ENCODE measurements at places on chromosomes 3 and 15. TPM values are rescaled to one million over a fixed set of nuclear protein-coding genes. Genes with fewer than 3 reads are reported as not detected.

DNA sequence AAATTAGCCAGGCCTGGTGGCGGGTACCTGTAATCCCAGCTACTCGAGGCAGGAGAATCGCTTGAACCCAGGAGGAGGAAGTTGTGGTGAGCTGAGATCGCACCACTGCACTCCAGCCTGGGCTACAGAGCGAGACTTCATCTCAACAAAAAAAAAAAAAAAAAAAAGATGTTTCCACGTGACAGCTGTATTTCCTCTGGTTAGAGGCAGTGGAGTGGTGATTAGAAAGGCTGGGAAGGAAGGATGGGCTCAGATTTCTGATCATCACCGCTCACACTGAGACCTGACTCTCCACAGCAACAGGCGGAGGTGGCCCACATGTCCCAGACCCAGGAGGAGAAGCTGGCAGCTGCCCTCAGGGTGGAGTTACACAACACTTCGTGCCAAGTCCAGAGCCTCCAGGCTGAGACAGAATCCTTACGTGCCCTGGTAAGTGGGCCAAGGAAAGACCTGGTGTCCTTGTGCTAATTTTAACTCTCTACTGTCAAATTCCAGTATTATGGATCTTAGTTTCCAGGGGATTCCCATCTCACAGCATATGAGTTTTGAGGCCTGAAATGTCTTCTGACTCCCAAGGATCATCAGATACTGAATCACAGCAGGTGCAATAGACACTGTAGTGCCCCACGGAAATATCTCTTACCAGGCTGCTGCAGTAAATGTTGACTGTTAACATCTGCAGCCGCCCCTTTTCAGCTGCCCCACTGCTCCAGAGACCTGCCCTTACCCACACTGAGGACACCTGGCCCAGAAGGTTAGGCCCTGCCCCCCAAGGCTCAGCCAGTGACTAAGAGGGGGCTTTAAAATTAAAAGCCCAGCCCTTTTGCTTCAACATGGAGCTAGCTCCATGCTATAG is 66.9 kb downstream of the BFSP2 start:
- H3K36me3 ChIP-seq, result no peaks in the 10 kb centered on the region
- no peak for DNase-seq
- no peaks in the 10 kb centered on the region for H3K27me3 ChIP-seq

The AEN gene
- total RNA-seq, result 41.0 TPM

The CCDC39 gene
- total RNA-seq, result not detected

DNA sequence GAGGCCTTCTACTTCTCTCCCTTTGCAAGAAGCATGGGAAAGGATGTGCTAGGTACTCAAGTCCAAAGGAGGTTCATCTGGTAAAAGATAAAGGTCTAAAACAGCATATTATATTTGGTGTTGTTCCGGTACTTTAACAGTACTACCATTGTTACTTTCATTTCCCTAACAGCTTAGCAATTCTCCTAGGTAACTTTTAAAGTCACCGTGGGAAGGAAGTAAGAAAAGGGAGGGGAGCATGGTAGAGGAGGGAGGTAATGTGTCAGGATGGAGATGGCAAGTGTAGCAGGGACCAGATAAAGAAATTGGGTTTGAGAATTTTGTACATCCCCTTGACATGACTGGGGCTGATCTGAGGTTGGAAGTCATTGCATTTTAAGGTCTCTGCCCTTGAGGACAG is 89.4 kb upstream of the SKOR1 start:
- peaks cover 2% of the 10 kb centered on the region for H3K36me3 ChIP-seq
- H3K27me3 ChIP-seq, result no peaks in the 10 kb centered on the region
- peaks cover 18% of the 10 kb centered on the region for H3K4me1 ChIP-seq
- H3K27ac ChIP-seq, result peak overlapping the region; percentile 37

- DNase-seq, result no peak
- H3K27ac ChIP-seq, result no peak overlapping the region
- H3K27me3 ChIP-seq, result peaks cover 35% of the 10 kb centered on the region
- peaks cover 3% of the 10 kb centered on the region for H3K36me3 ChIP-seq
- no peaks in the 10 kb centered on the region for H3K4me1 ChIP-seq
- H3K4me3 ChIP-seq, result no peak overlapping the region
Observed at GRCh38 chr15:94061041-94061440, 170.3 kb upstream of the MCTP2 start.

DNA sequence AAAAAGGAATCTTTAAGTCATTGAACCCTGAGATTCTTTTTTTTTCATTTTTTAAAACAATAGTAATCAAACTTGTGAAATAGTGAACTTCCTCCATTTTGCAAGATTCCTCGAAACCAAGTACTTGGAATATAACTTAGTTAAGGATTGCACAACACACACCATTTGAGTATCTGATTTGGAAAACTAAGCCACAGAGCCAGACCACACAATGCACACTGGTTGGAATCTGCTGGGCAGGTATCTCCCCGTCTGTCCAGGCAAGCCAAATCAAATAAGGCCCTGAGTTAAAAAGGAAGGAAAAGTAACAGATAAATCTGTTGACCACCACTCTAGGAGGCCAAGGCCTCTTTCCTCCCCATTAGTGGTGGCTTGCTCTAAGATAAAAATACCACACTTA is 177.5 kb upstream of the ICE2 start:
- no peaks in the 10 kb centered on the region for H3K27me3 ChIP-seq
- H3K4me1 ChIP-seq, result peaks cover 43% of the 10 kb centered on the region
- no peak overlapping the region for H3K4me3 ChIP-seq
- peak overlapping the region; percentile 83 for H3K27ac ChIP-seq
- no peak for DNase-seq
- no peaks in the 10 kb centered on the region for H3K36me3 ChIP-seq

GRCh38 chr3:188323067-188323842 is 169.3 kb downstream of the LPP start:
- no peaks in the 10 kb centered on the region for H3K27me3 ChIP-seq
- DNase-seq, result no peak
- no peaks in the 10 kb centered on the region for H3K36me3 ChIP-seq
- H3K27ac ChIP-seq, result peak overlapping the region; percentile 93
- peak overlapping the region; percentile 55 for H3K4me3 ChIP-seq

The CHRM5 gene
- total RNA-seq, result not detected

DNA sequence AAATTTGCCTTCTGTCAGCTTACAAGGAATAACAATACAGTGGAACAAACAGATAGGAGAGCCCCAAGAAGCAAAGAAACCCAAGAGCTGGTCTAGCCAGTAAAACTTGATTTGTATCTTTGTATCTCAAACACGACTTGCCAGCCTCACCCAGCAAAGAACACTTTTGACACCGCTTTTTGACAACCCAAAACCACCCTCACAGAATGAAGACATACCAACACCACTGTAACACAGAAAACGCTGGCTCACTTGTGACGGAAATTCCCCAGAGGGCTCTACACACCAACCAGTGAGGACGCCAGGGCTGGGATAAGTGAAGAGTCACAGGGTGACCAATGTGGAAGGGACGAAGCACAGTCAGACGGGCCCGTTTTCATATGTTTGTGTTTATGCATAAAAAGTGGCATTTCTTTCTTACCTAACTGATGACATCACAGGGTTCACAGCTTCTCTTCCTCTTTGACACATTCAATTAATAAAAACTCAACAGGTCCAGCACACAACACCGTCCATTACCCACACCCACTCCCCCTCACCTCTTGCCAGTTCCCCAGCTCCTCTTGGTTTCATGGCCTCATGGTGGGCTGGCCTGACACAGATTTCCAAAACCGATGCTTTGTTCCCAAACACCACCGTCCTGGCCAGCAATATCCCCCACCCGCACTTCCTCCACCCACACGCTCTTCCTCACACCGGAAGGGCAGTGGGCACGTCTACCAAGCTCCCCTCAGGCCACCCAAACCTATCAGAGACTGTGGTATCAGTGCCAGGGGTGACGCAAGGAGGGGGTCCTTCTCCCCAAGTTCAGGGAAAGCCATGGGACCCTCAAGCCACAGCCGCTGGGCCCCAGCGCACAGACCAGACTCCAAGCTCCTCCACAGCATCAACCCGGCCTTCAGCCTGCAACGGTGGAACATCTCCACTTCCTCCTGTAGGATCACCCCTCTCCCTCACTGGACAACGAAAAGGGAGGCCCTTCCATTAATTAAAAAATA is 94.2 kb downstream of the ADAMTS17 start:
- H3K4me3 ChIP-seq, result no peak overlapping the region
- no peak for DNase-seq
- peaks cover 2% of the 10 kb centered on the region for H3K4me1 ChIP-seq
- peaks cover 3% of the 10 kb centered on the region for H3K36me3 ChIP-seq

- H3K4me3 ChIP-seq, result no peak overlapping the region
- H3K4me1 ChIP-seq, result no peaks in the 10 kb centered on the region
Observed at GRCh38 chr3:103825586-103825985, 1390.8 kb downstream of the ZPLD1 start.

DNA sequence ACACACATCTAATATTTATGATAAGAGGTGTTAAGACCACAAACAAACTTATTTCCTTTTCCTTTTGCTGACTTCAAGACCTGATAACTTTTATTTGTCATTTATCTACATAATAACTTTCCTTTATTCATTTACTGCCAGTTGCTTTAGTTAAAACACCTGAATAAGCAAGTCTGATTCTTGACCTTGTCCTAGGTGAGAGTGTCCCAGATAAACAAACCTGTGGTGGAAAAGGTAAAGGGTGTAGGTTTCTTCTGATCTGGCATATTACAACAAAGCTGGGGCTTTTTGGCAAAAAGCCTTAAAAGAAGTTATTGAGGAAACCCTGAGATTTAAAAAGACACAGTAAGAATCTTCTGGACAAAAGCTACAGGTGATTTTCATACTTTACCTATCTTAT is 191.5 kb downstream of the ZBBX start:
- H3K4me3 ChIP-seq, result no peak overlapping the region
- no peak for DNase-seq
- no peaks in the 10 kb centered on the region for H3K27me3 ChIP-seq
- no peaks in the 10 kb centered on the region for H3K4me1 ChIP-seq

- H3K4me3 ChIP-seq, result no peak overlapping the region
- DNase-seq, result no peak
- H3K27me3 ChIP-seq, result no peaks in the 10 kb centered on the region
- no peaks in the 10 kb centered on the region for H3K36me3 ChIP-seq
- peaks cover 4% of the 10 kb centered on the region for H3K4me1 ChIP-seq
Observed at GRCh38 chr15:66962522-66962921, 102.9 kb upstream of the SMAD3 start.

The GNAT1 gene
- total RNA-seq, result 0.10 TPM

DNA sequence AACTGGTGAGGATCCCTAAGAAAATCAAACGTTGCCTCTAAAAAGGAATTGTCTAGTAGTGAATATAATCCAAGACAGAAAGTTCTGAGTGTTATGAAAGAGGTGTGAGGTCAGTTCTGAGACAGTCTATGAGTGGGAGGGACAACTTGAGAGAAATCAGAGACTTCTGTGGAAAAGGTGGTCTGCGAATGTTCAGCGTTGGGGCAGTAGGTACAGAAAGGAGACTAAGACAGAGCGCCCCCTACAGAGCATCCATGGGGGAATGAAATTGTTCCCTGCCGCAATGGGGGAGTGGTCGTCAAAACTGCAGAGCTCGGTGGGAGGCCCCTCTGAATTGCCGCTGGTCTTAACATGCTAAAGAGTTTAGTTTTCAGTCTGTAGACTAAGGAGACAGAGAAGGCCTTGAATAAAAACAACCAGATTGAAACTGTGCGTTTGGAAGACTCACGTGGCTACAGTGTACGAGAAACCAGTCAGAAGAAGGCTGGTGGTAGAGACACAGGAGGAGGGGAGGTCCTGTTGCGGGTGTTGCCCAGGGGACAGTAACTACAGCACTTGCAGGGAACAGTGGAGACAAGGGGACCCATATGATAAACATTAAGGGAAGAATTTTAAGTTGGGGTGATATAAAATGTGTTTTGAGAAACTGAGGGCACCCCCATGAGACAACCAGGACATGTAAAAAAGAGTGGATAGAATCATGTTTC is 6.9 kb downstream of the TNIK start:
- H3K4me3 ChIP-seq, result no peak overlapping the region
- H3K27me3 ChIP-seq, result no peaks in the 10 kb centered on the region
- H3K4me1 ChIP-seq, result peaks cover 48% of the 10 kb centered on the region
- peaks cover 2% of the 10 kb centered on the region for H3K36me3 ChIP-seq
- H3K27ac ChIP-seq, result no peak overlapping the region

The TIMP4 gene
- not detected for total RNA-seq

DNA sequence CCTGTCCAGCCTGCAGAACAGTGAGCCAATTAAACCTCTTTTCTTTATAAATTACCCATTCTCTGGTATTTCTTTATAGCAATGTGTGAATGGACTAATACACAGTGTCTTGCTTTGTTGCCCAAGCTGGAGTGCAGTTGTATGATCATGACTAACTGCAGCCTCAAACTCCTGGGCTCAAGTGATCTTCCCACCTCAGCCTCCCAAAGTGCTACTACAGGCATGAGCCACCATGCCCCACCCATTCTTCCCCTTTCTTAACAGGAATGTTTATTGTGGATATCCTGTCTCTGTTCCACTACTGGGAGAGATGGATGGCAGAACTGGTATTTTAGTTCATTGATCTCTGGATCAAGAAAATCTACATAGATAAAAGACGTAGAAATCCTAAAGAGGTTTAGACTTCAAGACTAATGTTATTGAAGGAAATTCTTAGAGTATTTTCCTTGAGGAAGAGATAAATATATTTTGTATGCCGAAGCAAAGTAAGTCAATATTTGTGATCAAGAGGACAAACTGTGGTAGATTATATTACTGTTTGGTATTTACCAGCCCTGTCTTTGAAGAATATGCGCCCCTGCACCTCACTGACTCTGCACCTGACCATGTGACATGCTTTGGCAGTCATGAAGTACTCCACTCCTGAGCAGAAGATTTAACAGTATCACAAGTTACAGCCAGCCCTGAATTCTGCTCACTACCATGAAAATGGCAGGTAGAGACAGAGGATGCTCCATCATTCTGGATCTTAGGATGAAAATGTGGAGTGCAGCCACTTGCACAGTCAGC is 42.9 kb downstream of the UACA start:
- H3K36me3 ChIP-seq, result no peaks in the 10 kb centered on the region
- DNase-seq, result no peak
- peaks cover 3% of the 10 kb centered on the region for H3K4me1 ChIP-seq
- H3K27ac ChIP-seq, result peak overlapping the region; percentile 41
- H3K27me3 ChIP-seq, result peaks cover 17% of the 10 kb centered on the region
- no peak overlapping the region for H3K4me3 ChIP-seq

DNA sequence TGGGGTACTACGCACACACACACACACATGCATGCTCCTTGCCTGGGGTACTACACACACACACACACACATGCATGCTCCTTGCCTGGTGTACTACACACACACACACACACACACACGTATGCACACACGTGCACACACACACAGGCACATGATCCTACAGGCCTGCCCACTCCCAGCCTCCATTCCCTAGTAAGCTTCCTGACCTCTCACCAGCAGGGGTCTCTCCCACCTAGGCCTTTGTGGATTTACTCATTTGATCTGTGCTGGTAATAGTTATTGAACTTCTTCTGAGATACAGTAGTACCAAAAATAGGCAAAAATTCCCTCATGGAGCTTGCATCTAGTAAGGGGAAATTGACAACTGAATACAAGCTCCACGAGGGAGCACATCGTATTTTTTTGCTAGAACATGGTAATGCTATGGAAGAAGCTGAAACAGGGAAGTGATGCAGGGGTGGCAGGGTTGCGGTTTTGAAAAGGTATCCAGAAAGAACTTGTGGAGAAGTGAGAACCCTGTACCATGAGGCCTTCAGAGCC is 19.1 kb downstream of the TTC21A start:
- H3K4me3 ChIP-seq, result no peak overlapping the region
- no peaks in the 10 kb centered on the region for H3K36me3 ChIP-seq
- H3K27me3 ChIP-seq, result no peaks in the 10 kb centered on the region
- H3K27ac ChIP-seq, result no peak overlapping the region
- H3K4me1 ChIP-seq, result peaks cover 31% of the 10 kb centered on the region

The AQR gene
- 40.4 TPM for total RNA-seq
